NT2/D1 (cell line): ENCODE measurements at places on chromosomes 2 and 18.

- DNase-seq, result peak; percentile 39
These were observed 155.0 kb downstream of the SETBP1 start for GRCh38 chr18:44835703-44836102.

GRCh38 chr2:97754690-97755346 lies 41.4 kb downstream of the ZAP70 start:
- no peak for DNase-seq

- DNase-seq, result peak; percentile 83
These were observed at the start of the genes ATG4B and THAP4 for GRCh38 chr2:241637018-241637794. Gene ATG4B, plus strand, starts transcription at chr2:241637693. Its CDS starts 22 bp downstream, at chr2:241637715. Gene THAP4, minus strand, starts transcription at chr2:241637158. Its CDS starts 141 bp downstream, at chr2:241637017.

- DNase-seq, result no peak
These were observed 50.9 kb downstream of the CACNB4 start for GRCh38 chr2:152047824-152048471.

DNA sequence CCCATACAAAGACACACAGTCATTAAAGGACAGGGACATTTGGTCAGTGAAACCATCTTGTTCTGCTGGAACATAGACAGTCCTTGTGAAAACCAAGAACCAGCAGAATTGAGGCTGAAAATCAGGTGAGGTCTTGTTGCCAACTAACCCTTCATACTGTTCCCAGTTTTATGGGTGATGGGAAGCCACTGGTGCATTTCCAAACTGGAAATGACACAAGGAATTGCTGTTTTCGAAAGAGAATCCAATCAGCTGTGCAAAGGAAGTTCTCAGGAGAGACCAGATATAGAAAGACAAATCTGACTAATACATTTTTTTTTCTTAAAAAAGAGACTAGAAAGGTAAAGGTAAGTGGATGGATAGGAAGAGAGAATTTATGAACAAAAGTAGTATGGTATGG lies 948.2 kb downstream of the TSN start:
- DNase-seq, result no peak
